ENCODE measurements at places on chromosomes 1 and 21.

GRCh38 chr1:231416901-231417300 is 5.2 kb downstream of the EGLN1 start:
- DNase-seq = no peak

GRCh38 chr1:13772271-13772670 is 72.3 kb downstream of the PRDM2 start:
- no peak for DNase-seq

DNA sequence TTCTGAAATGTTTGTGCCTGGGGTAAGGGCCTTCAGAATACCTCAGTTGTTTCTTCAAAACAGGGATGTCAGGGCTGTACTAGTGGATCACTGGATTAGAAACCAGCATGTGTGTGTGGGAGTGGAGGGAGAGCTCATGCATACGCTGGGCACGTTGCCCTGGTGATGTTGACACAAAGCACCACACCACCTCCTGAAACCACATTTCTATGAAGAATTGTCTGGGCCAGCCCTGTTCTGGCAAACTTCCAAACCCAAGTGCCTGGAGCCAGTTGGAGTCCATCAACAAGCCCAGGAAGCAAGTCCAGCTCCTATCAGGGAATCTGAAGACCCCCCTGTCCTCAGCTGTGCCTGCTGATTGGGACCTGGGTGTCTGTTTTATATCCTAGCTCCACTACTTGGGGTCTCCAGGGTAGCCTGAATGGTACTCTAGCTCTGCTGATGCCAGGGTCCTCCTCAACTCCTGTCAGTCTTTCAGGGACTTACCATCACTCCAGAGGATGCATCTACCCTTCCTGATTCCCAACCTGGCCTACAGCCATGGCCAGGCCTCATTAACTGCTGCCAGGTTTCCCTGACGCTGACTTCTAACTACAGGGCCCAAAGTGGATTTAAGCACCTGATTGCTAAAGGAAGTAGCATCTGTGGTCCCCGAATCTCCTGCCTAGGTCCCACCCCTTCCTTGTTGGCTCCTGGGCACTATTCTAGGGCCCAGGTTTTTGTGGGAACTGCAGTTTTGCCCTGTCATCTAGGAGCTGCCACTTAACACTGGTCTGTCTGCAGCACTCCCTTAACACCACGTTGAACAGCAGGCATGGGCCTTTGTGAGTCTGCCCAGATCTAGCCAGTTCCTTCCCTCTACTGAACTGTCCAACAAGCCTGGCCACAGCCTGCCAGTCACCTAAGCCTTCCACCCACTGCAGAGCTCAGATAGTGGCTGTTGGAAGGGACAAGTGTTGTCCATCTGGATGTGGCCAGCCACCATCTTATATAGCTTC is 45.5 kb downstream of the LPAR3 start:
- DNase-seq = peak; percentile 97

GRCh38 chr1:112317611-112318062 is 78.4 kb upstream of the CTTNBP2NL start:
- no peak for DNase-seq

DNA sequence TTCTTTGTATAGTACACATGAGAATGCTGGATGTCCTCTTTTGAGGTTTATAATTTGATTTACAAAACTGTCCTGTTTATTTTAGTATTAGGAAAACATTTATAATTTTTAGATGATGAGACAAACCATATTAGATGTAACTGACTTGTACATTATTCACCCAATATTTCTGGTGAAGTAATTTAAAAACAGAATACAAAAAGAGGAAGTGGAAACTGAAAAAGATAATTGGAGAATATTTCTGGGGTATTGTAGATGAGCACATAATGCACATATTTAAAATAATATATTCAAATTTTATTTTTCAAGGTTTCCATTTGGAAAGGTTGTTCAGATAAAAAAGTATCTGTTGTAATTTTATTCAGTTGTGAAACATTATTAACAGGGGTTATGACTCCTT is 40.7 kb downstream of the XPR1 start:
- DNase-seq = no peak

DNA sequence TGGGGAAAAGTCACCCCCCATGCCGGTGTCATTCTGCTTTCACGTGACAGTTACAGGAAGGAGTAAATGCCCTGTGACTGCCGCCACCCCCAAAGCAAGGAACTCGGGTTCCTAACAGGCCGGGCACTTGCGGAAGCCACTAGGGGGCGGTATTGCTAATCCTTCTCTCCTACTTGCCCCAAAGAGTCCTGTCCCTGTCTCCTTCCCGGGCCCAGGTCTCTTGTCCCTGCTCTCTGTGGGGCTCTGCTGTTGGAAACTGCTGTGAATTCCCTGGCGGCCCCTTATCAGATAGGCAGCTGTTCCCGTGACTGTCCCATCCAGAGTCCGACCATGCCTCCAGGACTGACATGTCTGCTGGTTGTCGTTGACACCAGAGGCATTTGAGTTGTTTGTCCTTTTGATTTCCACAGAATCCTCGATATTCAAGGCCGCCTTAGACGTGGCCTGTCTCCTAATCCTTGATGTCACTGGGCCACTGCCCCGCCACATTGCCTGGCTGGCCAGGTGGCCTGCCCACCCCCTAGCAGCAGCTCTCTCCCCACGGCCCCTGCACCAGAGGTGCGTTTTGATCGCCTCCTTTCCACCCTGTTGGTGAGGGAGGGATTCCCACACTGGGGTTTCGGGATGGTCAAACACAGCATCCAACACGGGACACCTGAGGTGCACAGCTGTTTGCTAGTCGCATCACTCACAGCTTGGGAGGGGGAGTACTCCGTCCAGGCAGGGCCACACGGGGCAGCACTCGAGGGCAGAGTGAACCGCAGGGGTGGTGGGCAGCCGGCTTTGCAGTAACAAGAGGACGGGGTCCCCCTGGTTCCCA is 37.3 kb downstream of the CHAF1B start:
- DNase-seq = peak; percentile 31

- DNase-seq = peak; percentile 41
Observed at GRCh38 chr21:41133874-41134522, 34.0 kb upstream of the BACE2 start.

DNA sequence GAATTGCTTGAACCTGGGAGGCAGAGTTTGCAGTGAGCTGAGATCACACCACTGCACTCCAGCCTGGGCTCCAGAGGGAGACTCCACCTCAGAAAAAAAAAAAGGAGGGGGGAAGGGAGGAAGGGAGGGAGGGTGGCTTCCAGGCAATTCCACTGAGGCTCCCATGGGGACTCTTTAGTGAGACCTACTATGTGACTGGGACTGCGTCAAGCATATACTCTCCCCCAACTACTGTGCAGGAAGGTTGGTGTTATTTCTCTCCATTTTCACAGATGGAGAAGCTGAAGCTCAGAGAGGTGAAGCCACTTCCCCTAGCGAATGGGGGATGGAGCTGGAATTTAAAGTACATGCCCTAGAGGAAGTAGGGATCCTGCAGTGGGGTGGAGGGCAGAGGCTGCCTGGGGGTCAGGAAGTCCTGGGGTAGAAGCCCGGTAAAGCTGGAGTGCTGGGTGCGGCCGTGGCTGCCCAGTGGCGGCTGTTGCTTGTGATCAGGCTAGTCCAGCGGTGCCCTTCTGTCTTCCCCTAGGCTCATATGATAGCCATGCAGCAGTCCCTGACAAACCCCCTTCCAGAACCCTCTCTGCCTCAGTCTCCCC is 40.3 kb downstream of the RAP1GAP start:
- no peak for DNase-seq

DNA sequence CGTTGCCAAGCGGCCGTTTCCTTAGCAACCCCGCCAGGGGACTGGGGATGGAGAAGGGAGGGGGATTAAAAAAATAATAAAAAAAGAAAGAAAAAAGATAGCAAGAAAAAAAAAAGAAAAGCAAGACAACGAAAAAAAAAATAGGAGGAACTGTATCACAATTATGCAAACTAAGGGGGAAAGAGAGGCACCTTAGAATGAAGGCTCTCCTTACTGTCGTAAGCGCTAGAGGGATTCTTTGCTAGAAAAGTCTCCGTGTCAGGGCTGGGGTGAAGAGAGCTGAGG is 625 bp upstream of the NEGR1 start:
- no peak for DNase-seq

DNA sequence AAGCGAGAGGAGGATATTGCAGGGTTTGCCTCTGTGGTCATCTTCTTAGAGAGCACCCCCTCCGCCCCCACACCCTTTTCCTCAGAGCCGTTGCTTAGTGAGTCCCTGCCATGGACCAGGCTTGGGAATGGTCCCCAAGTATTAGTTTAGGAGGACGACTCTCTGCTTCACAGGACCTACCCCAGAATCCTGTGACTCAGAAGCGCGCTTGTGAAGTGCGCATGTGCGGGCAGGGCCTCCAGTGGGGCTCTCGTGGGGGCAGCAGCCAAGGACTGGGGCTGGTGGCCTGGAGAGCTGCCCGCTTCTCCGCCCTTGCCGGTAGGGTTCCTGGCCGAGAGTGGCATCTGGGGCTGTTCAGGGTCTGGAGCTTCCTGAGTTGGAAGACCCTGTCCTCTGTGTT is 37.3 kb upstream of the HMGN1 start:
- no peak for DNase-seq

GRCh38 chr1:7555391-7556185 is 215.5 kb upstream of the VAMP3 start:
- no peak for DNase-seq

- DNase-seq = no peak
Observed at GRCh38 chr1:200976634-200977033, 46.9 kb downstream of the KIF21B start.

- DNase-seq = no peak
Observed at GRCh38 chr1:229613938-229614337, 12.0 kb downstream of the TAF5L start.

- no peak for DNase-seq
Observed at GRCh38 chr21:36145259-36145658, 10.4 kb downstream of the CBR3 start.

- peak; percentile 47 for DNase-seq
Observed at GRCh38 chr1:8822373-8823294, 5.2 kb upstream of the RERE start.

- DNase-seq = no peak
Observed at GRCh38 chr1:155313261-155313660, 4.6 kb downstream of the FDPS start.

DNA sequence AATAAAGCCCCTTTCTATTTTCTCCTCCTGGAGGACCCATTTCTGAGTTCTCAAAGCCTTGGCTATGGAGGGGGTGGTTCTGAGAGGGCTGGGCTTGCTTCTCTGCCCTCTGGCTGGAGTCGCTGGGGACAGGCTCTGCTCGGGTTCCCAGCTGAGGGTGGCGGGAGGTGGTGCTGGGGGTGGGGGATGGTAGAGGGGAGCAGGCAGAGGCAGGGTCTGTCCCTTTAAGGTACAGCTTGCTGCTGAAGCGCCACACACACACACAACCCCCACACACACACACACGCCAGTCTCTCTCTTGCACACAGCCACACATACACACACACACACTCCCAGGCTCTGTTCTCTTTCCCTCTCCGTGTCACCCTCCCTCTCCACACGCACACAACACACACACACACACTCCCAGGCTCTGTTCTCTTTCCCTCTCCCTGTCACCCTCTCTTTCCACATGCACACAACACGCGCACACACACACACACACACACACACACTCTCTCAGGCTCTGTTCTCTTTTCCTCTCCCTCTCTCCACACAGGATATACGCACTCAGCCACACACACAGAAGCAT is 69.8 kb upstream of the SSBP3 start:
- DNase-seq = no peak

DNA sequence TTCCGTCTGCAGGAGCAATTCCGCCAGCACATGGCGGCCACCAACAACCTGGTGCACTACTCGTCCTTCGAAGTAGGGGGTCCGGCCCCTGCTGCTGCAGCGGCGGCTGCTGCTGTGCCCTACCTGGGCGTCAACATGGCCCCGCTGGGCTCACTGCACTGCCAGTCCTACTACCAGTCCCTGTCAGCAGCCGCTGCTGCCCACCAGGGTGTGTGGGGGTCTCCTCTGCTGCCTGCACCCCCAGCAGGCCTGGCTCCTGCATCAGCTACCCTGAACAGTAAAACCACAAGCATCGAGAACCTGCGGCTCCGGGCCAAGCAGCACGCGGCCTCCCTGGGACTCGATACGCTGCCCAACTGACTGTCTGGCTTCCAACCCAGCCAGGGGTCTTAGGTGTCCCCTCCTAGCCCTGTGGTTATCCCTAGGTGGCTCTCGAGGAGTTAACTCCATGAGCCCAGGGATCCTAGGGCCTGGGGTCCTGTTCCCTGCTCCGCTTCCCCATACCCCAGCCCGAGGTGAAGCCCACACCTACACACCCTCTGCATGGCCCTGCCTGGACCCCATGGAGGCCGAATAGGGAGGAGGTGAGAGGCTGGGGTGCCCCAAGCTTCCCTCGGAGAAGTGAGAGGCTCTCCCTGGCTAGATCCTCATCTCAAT is 22.6 kb downstream of the DMBX1 start:
- no peak for DNase-seq

DNA sequence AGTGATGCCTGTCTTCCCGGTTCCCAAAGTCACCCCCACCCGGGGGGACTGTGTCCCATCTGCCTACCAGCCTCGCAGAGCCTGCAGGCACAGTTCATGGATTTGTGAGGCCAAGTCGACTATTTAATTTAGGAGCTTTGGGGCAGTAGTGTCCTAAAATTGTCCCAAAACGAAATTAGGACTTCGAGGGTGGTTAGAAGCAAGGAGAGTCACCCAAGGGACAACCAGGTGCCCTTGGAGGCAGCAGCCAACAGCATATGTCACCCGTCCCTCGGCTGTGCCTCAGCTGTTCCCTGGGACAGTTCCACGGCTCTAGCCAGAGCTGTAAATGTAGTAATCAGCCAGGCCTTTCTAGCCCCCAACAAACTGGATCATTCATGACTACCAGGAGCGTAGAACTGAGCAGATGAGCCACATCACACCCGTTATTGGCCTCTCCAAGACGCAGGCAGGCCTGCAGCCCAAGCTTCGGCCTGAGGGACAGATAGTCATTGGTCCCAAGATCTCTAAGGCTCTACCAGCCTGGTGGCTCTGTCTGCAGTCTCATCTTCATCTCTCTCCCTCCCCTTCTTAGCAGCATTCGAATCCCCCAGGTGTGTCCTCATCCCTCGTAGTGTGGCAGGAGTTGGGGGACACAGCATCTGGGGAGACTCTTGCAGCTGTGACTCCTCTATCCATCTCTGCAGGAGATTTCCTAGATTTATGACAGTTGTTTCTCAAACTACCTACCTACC is 2.9 kb downstream of the PAX7 start:
- DNase-seq = no peak

GRCh38 chr1:193677874-193678273 is 491.5 kb upstream of the B3GALT2 start:
- DNase-seq = no peak

DNA sequence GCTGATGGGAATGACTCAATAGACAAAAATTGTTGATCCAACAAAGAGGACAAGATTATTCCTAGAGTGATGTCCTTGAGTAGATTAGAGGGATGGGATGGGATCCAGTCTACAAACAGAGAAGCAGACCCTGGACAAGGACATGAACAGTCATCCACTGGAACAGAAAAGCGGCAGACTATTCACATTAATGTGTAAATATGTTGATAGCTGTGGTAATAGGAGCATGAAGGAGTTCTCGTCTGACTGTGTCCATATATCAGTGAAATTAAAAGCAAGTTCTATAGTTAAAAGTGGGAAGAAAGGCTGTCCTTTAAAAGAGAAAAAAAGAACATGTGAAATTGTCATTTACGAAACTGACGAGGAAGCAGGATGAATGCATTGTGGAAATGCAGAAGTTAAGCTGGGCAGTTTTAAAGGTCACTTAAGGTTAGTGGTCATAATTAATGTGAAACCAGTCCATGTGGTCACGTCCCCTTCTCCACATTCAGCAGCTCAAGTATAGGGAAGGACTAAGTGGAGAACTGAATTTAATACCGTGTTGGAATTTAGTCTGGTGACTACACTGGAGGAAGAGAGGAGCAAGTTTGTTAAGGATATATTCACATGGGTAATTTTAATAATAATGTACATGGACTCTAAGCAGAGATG is 62.1 kb downstream of the PIK3R3 start:
- DNase-seq = no peak

- DNase-seq = no peak
Observed at GRCh38 chr1:963301-963651, 2.9 kb downstream of the KLHL17 start.

All from NCI-H345 (cell line).